Activated T-cell treated with anti-CD3 and anti-CD28 coated beads for 4 hours (primary cell): ENCODE measurements at places on chromosomes 3 and 15.

DNA sequence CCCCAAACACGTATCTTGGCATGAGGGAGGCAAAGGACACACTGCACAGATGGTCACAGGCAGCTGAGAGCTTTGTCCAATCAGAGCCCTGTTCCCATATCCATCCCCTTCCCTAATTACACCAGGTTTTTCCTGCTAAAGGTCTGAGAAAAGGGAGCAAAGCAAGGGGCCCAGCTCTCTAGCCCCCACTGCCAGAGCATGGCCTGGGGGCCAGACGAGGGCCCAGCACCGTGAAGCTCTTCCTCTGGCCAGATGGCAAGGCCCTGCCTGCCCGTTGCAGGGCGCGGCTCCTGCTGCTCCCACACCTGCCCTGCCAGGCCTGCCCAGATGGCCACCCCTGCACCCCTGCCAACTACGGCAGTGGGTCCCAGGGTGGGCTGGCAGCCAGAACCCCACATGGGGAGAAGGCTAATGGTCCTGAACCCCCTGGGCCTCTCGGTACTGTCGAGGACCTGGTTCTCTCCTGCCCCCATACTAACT, 3.2 kb downstream of the SHF start:
- DNase-seq = no peak

DNA sequence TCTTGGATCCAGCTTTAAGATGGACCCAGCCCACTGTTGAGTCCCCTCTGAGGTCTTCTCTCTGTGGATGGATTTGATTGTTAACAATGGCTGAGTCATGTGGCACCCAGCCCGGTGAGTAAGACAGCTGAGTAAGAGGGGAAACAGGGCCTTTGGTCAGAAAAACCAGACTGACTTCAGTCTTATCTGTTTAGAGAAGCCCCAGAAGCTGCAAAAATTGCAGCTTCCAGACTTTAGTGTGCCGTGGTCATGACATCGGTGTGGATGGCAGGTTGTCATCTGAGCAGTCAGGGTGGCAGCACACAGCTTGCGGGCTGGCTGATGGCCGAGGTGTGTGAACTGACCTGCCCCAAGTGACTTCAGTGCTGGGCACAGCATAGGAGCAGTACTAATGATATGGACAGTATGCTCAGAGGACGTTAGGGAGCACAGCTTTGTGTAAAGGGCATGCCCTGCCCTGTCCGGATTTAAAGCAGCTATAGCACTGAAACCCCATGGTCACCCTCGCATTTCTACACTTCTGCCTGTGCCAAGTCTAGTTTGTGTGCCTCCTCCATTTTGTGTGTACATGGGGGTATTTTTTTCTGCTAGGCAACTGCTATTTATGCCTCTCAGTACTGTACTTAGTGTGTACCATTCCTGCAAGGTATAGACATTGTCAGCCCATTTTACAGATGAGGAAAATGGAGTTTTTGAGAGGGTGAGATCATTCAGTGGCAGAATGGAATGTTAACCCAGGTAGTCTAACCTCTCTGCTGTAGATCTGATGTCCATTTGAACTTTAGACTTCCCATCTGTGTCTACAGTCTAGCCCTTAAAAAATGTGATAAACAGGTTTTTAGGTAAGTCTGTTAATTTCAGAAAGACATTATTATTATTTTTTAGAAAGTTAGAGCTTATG, 44.4 kb downstream of the FLNB start:
- DNase-seq = no peak

DNA sequence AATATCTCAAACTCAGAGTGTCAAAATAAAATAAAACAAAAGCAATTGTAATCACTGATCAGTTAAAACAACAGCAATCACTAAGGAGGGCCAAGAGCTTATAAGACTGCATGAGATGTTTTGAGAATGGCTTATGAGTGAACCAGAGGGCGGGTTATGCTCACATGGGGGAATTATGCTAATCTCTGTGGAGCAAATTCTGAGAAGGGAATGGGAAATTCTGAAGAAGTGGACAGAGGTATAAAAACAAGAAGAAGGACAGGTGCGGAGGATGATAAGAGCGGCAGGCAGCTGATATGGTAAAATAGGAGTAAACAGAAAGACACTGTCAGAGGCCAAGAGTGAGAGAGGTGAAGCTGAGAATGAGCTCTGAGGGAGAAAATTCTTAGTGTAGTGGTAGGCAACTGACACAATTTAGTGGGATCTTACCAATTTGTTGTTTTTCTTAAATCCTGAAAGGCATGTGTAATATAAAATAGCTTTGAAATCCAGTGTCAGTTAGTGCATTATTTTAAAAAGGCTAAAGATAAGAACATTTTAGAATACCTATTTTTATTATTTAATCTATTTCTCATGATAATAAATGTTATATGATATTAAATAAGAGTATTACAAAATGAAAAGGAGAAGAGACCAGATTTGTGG, 133.8 kb downstream of the SPATA16 start:
- no peak for DNase-seq

DNA sequence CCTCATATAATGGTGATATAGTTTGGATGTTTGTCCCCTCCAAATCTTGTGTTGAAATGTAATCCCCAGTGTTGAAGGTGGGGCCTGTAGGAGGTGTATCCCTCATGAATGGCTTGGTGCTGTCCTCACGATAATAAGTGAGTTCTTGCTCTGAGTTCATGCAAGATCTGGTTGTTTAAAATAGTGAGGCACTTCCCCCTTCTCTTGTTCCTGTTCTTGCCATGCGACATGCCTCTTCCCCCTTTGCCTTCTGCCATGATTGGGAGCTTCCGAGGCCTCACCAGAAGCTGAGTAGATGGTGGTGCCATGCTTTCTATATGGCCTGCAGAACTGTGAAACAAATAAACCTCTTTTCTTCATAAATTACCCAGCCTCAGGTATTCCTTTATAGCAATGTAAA, 39.2 kb downstream of the REC114 start:
- no peak for DNase-seq

DNA sequence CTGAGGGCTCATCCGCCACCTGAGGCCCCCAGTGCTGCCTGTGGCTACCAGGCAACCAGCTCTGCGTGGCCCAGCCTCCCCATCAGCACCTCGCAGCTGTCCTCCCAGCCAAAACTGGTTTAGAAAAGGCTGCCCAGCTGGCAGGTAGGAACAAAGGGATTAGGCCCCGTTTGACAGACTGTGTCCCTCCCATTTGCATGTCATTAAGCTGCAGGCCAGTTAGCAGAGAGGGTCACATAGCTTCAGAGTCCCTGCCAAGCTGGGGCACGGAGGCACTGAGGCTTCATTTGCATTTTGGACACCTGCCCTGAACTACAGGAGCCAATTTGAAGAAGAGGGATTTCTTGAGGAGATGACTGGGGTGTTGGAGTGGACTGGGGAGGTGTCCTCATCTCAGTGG, 177.9 kb downstream of the TLE3 start:
- no peak for DNase-seq

DNA sequence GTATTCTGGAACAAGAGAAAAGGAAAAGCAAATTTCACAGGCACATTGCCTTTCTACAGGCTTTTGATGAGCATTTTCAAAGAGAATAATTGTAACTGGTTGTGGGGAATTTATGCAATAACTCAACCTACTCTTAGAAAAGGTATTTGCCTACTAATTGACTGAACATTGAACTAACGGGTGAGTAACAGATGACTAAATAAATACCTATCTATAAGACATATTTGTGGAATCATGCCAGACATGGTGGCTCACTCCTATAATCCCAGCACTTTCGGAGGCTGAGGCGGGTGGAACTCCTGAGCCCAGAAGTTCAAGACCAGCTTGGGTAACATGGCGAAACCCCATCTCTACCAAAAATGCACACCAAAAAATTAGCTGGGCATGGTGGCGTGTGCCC, 367.7 kb downstream of the CGGBP1 start:
- no peak for DNase-seq
